ENCODE measurements at places on chromosomes 16 and 17. TPM values are rescaled to one million over a fixed set of nuclear protein-coding genes. Genes with fewer than 3 reads are reported as not detected.
A peak's percentile ranks its signal among the peaks of the same experiment; 100 is the strongest.

KRT31 gene
- total RNA-seq = not detected

LLGL2 gene
- total RNA-seq = 477 TPM

VASN gene
- 31.5 TPM for total RNA-seq

TP53TG3D gene
- total RNA-seq = 0.63 TPM

TMEM235 gene
- not detected for total RNA-seq

USH1G gene
- 0.09 TPM for total RNA-seq

KLHL11 gene
- 14.0 TPM for total RNA-seq

BMERB1 gene
- total RNA-seq = 67.0 TPM

ADGRG1 gene
- total RNA-seq = 312 TPM

RNF222 gene
- total RNA-seq = not detected

CFAP97D1 gene
- not detected for total RNA-seq

SLC16A13 gene
- total RNA-seq = 44.4 TPM

SDR42E1 gene
- 10.5 TPM for total RNA-seq

DNA sequence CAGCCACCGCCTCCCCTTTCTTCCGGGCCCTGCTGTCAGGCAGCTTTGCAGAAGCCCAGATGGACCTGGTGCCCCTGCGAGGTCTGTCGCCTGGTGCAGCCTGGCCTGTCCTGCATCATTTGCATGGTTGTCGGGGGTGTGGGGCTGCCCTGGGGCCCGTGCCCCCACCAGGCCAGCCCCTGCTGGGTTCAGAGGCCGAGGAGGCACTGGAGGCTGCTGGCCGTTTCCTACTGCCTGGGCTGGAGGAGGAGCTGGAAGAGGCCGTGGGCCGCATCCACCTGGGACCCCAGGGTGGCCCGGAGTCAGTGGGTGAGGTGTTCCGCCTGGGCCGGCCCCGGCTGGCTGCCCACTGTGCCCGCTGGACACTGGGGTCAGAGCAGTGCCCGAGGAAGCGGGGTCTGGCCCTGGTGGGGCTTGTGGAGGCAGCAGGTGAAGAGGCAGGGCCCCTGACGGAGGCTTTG, 5.5 kb upstream of the TGFB1I1 start:
- DNase-seq = no peak

- DNase-seq = no peak
These were observed 48.4 kb downstream of the PDPK1 start for GRCh38 chr16:2586241-2586640.

DNA sequence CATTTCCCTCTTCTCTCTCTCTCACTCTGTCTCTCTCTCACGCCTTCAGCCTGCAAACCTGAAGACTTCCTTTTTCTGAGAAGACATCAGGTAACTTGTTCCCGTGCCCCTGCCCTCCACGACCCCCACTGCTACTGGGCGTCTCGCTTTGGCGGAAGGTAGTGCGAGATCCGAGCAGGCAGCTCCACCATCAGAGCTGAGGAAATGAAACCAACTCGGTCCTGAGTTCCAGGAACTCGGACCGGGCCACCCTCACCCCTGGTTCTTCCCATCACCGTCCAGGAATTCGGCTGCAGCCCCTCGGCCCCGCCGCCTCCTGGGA, 585 bp downstream of the MLKL start:
- DNase-seq = peak; percentile 18

GRCh38 chr17:28938552-28938951, 12.8 kb downstream of the PHF12 start:
- no peak for DNase-seq

- DNase-seq = no peak
These were observed 67.8 kb downstream of the BMERB1 start for GRCh38 chr16:15502041-15502725.

- no peak for DNase-seq
These were observed 2.5 kb upstream of the C16orf90 start for GRCh38 chr16:3497771-3498170.

GRCh38 chr17:55760643-55761355, 9.9 kb downstream of the PCTP start:
- DNase-seq = peak; percentile 44

DNA sequence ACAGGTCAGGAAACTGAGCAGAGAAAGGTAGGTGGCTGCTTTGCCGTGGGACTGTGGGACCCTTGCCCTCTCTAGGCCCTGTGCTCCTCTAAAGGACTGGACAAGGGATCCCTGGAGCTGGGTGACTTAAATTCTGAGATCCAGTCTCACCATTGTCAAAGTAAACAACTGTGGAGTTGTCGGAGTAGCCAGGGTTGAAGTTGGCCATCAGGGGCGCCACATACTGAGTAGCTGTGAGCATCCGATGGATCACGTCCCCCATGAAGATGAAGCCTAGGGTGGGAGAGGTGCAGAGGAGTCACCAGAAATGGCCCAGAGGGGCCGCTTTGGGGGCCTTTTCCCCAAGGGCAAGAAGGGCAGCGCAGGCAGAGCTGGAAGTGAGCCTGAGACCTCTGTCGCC, 43.5 kb downstream of the PLXDC1 start:
- no peak for DNase-seq

DNA sequence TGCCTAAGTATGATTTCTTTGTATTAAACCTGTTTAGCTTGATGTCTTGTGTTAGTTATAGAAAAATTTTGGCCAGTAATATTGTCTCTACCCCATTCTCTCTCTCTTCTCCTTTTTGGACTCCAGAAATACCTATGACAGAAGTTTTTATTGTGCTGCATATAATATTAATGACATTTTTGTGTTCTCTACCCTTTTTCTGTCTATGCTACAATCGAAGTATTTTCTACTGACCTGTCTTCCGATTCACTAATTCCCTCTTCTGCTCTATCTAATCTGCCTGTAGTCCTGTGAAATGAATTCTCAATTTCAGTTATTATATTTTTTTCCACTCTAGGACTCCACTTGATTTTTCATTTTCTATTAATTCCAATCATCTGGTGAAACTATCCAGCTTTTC, 26.0 kb upstream of the TMEM92 start:
- DNase-seq = no peak

DNA sequence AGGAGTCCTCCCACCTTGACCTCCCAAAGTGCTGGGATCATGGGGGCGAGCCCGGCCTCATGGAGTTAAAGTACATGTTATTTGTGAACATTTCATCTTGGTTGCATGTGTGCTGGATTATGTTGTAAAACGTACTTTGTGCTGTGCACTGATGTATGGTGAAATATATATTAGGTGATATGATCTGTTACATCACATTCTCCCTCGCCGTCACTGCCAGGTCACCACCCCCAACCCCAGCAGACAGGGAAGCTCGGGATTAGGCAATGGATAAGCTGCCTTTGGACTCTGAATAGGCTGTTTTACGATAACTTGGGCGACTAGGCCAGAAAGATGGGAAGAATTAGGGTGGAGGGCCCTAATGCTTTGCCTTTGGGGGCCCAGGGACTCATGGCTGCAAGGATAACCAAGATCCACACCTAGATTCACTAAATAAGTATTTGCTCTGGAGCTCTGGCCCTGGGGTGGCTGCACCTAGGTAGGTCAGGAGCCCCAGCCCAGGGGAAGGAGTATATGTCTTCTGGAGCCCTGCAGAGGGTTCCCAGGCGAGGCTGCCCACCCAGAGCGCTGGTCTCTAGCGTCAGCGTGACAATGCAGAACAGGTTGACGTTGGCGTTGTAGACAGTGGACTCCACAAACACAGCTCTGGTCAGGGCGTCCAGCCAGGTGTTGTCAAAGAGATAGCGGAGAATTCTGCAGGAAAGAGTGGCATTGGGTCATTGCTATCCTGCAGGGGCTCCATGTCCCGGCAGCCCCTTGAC, 27.1 kb upstream of the GCSH start:
- no peak for DNase-seq

DNA sequence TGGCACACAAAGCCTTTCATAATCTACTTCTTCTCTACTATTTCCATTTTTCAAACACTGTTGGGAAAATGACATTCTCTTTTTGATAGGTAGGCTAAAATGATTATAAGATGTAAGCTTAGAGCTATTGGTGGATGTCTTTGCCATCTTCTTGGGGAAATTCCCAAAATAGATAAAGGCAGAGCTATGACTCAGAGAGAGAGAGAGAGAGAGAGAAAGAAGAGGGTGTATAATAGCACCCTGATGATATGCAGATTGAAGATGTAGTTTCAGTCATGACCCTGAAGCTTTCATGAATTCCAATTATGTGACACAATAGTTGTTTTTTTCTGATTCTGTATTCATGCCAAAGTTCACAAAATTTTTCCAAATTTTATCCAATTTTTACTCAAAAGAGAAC, 529.1 kb downstream of the HS3ST4 start:
- DNase-seq = no peak

- DNase-seq = no peak
These were observed 11.0 kb downstream of the GRIN2A start for GRCh38 chr16:10171221-10171620.

- DNase-seq = no peak
These were observed 235.2 kb upstream of the CDH5 start for GRCh38 chr16:66131156-66131807.

- DNase-seq = no peak
These were observed 5.7 kb downstream of the RMI2 start for GRCh38 chr16:11350921-11351335.

DNA sequence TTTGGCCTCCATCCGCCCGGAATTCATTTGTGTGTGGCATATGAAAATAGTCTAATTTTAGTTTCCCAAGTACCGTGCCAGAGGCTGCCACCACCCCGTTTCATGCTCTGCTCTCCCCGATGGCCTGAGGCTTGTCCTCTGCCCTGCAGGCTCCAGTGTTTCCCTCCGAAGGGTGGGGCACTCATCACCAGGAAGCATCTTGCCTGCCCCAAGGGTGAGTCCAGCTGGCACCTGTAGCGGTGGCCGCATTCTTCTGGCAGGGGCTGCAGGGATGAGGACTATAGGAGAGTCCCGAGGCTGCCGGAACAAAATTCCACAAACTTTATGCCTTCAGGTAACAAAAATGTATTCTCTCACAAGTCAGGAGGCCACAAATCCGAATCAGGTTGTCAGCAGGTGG, 23.1 kb upstream of the CMIP start:
- DNase-seq = no peak

GRCh38 chr16:27718201-27719105, 168.5 kb downstream of the KATNIP start:
- no peak for DNase-seq

GRCh38 chr16:3212567-3212966, 22.4 kb downstream of the ZNF200 start:
- DNase-seq = no peak

DNA sequence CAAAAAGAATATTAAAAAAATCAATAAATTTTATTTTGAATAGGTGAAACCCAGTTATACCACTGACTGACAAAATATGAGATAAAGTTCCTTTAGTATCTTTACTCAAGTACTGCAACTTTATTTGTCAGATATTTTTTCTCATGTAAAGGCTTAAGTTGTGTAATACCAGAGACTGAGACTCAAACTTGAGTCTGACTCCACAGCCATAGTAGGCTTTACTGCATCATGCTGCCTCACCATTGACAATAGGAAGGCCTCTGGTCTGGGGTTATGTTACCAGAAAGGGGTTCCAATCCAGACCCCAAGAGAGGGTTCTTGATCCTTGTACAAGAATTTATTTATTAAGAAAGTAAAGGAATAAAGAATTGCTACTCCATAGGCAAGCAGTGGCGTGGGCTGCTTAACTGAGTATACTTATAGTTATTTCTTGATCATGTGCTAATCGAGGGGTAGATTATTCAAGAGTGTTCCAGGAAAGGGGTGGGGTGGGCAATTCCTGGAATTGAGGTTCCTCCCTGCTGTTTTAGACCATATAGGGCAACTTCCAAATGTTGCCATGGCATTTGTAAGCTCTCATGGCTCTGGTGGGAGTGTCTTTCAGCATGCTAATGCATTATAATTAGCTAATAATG, 187.4 kb upstream of the WSB1 start:
- DNase-seq = no peak

GRCh38 chr16:78434401-78434800, 334.9 kb downstream of the WWOX start:
- DNase-seq = no peak

DNA sequence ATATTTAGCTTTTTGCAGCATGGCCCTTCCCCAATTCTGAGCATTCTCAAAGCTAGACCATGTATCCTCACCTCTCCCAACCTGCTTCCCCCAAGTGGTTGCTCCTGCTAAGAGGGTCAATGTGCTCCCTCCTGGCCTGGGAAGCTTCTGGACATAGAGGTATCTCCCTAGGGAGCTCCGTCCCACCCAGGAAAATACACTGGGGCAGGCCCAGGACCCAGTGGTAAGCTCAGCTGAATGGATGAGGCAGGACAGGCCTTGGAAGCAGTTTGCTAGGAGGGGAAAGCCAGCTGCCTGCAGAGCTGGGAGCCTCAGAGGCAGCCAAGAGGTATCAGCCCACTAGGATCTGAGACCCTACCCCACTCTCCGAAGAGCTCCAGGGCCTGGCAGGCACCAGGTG, 1721.6 kb downstream of the TP53TG3F start:
- no peak for DNase-seq

- no peak for DNase-seq
These were observed 9.2 kb upstream of the MRPL58 start for GRCh38 chr17:75003070-75003956.

- peak; percentile 50 for DNase-seq
These were observed 6.0 kb downstream of the FHOD1 start for GRCh38 chr16:67241008-67241900.

DNA sequence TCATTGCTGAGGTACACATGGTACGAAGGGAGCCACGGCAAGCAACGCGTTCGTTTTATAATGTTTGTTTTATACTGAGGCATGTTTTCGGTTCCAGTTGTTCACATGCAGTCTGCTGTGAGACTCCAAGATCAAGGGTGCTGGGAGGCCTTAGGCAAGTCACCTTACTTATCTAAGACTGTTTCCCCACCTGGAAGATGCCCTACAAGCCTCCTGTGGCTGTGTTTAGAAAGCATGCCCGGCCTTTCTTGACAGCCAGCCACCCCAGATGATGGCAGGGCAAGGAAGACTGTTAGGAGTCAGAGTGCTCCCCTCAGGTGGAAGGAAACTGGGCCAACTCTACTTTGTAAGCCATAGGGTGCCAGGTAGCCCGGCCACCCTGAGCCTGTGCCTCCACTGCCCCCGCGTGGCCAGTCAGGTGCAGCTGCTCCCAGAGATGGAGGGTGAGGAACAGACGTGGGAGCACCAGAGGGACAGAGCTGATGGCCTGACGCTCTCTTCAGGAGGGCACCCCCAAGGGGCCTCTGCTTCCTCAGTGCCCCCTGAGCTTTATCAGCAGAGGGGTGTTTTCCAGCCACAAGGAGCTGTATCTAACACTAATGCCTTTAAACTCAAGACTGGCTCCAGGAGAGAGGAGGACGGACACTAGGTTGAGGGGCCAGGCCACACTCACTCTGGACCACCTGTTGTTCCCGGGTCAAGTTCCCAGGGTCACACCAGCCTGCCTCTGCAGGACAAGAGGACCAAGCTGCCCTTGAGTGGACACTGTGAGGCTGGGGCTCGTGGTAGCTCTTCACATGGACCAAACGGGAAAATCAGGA, 5.4 kb downstream of the NAT9 start:
- peak; percentile 80 for DNase-seq
